ENCODE measurements at places on chromosomes 11 and 22.
A peak's percentile ranks its signal among the peaks of the same experiment; 100 is the strongest.

GRCh38 chr11:126702987-126703386 is 297.6 kb downstream of the KIRREL3 start:
- no peak for DNase-seq

- DNase-seq: no peak
Observed at GRCh38 chr11:34333787-34334186, 24.0 kb downstream of the ABTB2 start.

DNA sequence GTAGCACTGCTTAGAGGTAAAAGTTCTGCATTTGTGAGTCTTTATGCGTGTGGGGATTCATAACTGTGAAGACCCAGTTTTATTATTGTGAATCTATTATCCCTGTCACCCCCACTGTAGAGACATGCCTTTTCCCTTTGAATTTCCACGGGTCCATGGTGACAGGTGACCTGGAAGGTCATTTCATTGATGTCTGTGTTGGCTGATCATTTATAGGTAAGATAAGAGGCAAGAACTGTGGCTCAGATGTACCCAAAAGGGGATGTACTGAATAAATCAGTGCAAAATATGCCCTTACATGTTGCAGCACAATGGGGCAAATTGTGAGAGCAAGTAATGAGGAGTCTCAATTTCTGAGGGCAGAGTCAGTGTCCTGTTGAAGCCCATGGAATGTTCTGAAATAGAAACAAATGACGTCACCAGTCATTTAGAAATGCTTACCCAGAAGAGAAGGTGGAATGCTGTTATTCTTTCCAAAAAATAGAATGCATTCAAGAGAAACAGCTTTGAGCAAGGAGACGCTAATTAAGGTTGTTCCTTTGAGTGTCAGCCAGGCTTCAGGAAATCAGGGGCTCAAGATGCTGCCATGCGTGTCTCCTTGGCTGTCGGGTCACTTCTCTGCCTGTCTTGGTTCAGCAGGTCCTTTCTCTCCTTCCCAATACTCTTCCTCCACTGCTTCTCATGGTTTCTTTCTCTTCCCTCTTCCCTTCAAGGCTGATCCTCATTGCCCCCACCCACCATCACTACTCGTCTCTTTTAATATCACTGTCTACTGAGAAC is 118.7 kb upstream of the E2F8 start:
- DNase-seq: no peak

DNA sequence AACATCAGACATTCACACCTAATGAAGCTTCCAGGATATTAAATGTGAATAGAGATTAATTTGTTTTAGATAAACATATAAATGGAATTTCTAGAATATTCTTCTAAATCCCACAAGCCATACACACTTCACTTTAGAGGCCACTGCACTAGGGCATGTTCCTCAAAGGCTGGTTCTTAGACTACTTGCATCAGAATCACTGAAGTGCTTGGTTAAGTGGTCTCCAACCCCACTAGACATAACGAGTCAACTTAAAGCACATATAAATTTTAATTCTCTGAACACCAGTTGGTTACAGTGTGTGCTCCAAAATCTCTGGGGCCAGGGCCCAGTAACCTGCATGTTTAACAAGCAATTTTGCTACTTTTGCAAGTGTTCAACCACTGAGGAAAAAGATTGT is 7.9 kb upstream of the ALKBH8 start:
- no peak for DNase-seq

GRCh38 chr22:23531966-23532705 is 48.0 kb downstream of the IGLL1 start:
- no peak for DNase-seq

- no peak for DNase-seq
Observed at GRCh38 chr11:113365895-113366294, 21.7 kb upstream of the ANKK1 start.

GRCh38 chr11:134539285-134539684 is 127.2 kb upstream of the B3GAT1 start:
- DNase-seq: no peak

DNA sequence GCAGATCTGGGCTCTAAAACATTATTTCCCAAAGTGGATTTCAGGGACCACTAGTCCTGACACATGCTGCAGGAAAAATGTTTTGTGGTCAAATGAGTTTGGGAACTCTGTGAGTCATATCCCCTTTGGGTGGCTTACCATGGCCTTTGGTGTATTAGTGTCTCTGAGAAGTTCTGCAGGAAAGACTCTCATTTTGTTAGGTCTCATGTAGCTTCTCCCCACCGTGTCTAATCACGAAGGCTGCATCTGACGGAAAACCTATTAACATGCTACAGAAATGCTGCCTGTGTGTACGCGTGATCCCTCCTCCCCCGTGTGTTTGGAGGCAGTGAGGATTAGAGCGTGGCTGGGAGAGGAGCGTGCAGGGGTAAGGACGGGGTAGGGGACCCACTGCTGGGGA is 191.7 kb downstream of the ST3GAL4 start:
- DNase-seq: no peak

GRCh38 chr11:74453373-74453975 is 13.9 kb downstream of the KCNE3 start:
- no peak for DNase-seq

DNA sequence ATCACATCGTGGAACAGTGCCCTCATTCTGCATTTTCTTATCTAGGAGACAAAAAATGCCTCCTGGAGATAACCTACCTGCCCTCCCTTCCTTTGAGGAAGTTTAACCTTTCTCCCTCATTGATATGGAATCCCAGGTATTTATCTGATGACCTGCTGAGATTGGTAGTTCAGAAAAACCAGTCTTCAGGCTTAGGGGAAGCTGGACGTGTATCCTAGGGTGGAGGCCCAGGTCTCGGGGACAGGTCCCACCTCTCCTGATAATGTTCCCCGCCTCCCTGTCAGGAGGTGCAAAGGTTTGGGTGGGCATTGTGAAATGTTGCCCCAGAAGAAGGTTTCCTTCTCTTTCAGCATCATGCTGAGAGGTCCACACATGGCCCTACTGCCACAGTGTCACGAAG is 186.9 kb upstream of the NAV2 start:
- no peak for DNase-seq

GRCh38 chr11:75594211-75594610 is 32.2 kb downstream of the SERPINH1 start:
- DNase-seq: no peak

DNA sequence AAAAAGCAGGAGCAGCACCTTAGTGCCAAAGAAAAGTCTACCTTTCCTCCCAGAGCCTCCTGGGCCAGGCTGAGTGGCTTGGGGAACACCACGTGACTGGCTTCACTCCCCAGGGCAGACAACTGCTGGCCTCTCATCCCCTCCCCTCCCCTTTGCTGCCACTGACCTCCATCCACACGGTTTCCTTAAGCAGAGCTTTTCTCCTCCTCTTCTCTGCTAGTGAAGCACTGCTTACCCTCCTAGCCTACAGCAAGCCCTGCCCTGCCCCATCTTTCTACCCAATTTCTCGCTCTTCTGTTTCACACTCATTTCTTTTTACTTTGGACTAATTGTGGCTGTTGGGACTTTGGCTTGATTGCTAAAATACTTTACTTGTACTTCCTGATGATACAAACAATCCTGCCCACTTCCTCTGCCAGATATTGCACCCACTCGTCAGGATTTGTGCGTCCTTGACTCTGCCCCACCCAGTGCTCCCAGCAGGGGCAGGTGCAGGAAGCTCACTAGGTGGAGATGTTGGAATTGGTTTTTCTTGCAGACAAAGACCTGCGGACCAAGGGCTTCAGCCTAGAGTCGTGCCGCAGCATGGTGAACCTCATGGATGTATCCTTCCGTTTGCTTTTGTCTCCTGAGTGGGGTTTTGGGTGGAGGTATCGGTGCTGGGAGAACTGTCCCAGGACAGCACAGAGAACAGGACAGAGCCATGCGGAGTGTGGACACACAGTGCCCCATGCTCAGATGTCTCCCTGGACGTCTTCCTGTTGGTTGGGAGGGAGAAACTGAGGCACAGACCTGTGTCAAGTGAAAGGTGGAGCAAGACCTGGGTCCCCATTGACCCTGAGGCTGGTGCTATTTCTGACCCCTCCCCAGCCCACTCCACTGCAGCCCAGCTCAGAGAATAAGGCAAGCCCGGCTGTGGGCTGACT is 27.3 kb downstream of the CAPN1 start:
- no peak for DNase-seq

DNA sequence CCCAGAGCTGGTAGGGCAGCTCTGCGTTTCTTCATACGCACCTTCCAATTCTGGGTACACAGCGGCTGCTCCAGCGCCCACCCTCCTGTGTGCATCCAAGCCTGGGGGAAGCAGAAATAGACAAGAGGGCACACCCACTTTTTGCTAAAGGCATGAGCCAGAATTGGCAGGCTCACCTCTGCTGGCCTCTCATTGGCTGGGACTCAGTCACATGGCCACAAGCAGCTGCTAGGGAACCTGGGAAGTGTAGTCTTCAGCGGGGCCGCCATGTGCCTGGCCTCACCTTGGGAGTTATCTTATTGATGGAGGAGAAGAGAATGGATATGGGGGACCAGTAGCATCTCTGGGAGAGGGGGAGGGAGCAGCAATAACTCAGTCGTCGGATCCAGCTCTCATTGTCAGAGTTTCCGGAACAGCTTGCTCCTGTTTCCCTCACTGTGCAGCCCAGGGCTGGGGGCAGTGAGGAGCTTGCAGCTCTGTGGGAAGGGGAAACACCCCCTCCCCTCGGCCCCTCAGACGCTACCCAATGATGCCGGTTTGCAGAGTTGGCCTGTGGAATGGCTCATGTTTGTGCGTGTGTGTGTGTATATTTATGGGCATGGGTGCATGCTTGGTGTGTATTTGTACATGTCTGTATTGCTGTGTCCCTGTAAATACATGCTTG is 11.8 kb upstream of the MIEF1 start:
- DNase-seq: peak; percentile 9

DNA sequence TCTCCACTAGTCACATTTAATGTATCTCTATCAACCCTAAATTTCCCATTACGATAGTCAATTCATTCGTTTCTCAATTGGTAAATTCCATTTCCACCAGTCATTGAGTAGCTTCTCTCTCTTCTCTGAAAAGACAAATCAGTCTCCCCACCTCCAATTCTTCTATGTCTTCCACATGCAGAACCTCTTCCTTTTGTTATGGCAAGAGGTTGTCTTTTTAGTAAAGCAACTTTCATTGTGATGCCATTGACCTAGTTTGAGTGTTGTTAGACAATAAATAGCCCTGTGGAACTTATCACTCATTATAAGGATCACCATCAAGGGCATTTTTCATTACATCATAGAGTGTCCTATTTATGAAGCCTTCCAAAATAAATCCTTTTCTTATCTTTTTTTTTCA is 340.9 kb downstream of the LRRC4C start:
- no peak for DNase-seq

DNA sequence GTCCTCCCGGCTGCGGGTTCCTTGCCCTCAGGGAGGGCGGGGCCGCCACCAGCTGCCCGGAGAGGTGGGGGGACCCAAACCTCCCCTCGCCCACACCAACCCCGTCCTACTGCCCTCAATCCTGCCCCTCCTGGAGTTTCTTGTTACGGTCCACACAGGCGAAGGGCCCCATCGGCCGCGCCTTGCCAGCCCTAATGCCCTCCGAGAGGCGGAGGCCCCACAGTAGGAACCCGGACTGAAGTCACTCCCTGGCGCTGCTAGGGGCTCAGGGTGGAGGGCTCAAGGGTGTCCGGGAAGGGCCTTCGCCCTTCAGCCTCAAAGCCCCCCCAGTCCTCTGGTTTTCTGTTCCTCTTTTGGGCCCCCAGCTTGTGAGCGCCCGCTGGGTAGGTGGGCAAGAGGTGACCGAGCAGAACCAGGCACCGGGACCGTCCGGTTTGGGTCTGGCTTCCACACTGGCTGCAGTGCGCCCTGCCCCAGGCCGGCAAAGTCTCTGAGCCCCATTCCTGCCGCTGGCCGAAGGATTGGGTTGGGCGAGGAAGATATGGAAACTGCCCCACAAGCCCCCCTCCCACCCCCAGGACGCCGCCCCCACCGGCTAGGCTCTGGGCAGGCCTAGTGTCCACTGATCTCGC is 24.5 kb downstream of the DUSP8 start:
- no peak for DNase-seq

DNA sequence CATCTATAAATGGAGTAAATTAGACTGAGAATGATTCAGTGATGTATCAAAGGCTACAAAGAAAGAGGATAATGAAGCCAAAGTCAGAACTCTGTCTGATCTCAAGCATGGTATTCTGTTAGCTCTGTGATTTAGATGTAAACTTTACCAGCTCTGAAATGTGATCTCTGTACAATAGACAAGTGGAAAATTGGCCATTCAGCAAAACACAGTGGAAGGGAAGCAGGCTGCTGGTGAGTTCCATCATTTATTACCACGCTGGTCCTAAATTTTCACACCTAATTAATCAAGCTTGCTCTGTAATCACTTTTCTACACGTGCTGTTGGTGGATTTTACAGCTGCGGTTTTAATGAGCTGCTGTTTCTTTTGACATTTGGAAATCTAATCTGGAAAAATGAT is 145.1 kb upstream of the OPCML start:
- DNase-seq: no peak

- no peak for DNase-seq
Observed at GRCh38 chr11:35389897-35390465, 29.4 kb downstream of the SLC1A2 start.

DNA sequence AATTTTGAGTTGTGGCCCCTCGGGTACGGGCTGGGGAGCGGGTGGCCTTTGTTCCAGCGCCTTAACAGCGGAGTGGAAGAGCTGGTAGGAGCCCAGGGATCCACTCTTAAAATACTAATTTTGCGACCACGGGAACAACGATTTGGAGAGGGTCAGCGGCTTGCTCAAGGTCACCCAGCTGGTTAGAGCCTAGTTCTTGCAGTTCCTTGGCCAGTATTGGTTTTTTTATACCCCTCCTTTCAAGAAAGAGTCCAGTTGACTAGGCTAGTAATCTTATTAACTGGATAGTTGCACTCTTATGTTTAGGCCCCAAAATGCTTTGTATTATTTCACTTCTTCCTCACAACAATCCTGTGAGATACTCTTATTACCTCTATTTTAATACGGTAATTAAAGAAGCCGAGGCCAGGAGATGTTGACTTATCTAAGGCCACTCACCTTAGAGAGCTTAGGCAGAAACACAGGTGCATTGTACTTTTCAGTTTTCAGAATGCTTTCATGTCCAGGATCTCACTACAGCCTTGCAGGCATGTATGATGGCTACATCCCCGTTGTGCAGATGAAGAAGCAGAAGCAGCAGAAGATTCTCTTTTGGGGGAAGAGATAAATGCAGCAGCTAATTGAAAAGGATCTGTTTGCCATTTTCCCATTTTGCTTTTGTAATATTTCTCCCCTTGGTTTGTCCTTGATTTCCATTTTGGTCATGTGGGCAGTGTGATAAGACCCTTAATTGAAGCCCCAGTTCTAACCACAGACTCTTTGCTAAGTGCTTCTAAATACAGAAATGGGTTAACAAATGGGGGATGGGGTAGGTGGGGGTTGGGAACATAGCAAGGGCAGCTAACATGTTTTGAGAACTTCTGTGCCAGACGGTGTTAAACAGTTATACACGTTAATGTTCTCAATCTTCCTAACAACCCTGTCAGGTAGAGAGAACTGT is 1.4 kb downstream of the SREBF2 start:
- no peak for DNase-seq

GRCh38 chr22:46000081-46001027 is 23.4 kb upstream of the WNT7B start:
- no peak for DNase-seq

Measured in NCI-H2081 treated with DMSO at 0.1 percent for 48 hours (cell line).